ENCODE measurements at places on chromosomes 5 and 9.

- DNase-seq, result no peak
Observed at GRCh38 chr5:142306077-142306502, 18.7 kb downstream of the SPRY4 start.

- DNase-seq, result no peak
Observed at GRCh38 chr5:149757197-149757947, 27.3 kb downstream of the PPARGC1B start.

- DNase-seq, result no peak
Observed at GRCh38 chr9:114910541-114910940, 19.9 kb downstream of the TNFSF8 start.

DNA sequence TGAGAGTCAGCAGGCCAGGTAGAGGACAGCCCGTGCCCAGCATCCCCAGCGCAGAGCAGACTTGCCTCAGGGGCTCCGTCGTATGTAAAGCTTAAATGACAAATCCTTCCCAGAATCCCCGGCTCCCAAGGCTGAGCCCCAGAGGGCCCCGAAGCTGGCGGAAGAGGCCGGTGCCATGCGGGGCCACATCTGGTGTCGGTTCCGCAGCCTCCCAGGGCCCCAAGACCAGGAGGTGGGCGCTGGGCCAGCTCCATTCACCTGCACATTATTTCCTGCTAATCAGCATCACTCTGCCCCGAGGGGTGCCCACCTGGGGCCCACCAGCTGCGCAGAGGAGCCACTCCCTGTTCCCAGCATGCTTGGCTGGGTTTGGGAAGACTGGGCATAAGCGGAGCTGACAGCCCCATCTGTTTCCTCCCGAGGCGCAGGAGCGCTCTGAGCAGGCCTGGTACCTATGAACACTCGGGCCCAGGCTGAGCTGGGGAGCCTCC, 124.0 kb upstream of the PPP1R26 start:
- no peak for DNase-seq

GRCh38 chr5:68547622-68548021, 332.1 kb downstream of the PIK3R1 start:
- DNase-seq, result no peak

DNA sequence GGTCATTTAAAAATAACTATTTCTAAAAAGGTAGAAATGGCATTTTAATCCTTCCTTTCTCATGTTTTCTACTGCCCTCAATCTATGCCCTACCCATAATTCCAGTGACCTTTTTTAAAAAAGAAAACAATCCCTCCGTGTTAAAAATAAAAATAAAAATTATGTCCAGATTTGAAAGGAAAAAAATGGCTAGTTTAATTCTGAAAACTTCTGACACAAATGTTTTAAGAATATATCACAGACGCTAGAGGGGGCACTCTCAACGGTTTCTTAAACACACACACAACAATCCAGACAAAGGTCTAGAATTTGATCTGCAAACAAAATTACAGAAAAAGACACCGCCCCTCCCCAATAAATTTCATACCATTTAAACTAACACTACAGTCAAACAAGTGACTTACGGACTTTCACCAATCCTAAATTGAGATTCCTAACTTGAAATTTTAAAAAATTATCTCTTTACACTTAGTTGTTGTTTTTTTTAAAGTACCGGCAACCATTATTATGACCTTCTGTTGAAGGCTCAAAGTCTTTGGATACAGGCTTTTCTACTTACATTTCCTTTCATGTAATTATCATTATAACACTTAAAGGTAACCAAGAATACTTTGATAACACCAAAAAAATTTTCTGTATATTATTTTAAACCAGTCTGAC, 38.2 kb downstream of the CLINT1 start:
- no peak for DNase-seq

DNA sequence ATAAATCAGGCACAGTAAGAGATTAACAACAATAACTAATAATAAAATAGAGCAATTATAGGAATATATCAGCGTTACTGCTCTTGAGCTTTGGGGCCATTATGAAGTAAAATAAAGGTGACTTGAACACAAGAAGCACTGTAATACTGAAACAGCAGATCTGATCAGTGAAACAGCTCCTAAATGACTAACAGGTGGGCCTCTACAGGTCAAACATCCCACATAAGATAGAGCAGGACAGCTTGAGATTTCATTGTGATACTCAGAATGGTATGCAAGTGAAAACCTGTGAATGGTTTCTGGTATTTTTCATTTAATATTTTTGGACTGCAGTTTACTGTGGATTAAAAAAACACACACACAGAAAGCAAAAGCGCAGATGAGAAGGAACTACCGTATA, 24.0 kb upstream of the MAP3K1 start:
- no peak for DNase-seq

DNA sequence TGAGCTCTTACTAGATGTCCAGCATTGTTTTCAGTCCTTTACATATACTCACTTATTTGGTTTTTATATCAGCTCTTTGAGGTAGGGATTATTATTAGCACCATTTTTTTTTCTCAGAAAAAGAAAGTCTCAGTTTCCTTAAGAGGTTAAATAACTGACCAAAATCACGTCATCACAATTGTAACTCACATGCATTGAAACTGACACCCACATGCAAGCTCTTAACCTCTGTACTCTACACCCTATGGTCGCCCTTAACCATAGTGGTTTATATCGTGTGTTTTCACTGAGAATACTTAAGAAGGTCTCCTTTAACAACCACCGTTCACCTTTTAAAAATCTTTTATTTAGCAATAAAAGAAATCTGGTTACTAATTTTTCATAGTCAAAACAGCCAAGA, 61.0 kb downstream of the PRDM6 start:
- no peak for DNase-seq

- no peak for DNase-seq
Observed at GRCh38 chr9:133041958-133042357, 11.2 kb downstream of the GTF3C5 start.

DNA sequence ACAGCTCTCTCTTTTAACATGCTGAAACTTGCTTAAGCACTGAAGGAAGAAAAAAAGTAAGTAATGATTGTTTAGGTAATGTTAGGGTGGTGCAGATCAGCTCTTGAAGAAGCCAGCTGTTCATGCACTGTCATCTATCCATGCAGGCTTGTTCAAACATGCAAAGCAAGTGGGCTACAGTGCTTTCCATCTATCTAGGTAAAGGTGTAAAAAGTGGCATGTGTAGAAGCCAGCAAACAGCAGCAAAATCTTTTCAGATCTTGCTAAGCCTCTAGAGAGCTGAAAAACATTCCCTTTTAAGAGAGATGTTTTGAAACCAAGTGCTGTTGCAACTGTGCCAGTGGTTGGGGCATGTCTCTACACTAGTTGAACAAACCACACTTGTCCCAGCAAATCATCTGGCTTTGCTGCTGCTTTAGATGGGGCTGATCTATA, 214.4 kb downstream of the EFNA5 start:
- no peak for DNase-seq

- no peak for DNase-seq
Observed at GRCh38 chr9:91346644-91347043, 15.1 kb downstream of the AUH start.

- DNase-seq, result no peak
Observed at GRCh38 chr9:97357056-97357455, 49.6 kb downstream of the CCDC180 start.

DNA sequence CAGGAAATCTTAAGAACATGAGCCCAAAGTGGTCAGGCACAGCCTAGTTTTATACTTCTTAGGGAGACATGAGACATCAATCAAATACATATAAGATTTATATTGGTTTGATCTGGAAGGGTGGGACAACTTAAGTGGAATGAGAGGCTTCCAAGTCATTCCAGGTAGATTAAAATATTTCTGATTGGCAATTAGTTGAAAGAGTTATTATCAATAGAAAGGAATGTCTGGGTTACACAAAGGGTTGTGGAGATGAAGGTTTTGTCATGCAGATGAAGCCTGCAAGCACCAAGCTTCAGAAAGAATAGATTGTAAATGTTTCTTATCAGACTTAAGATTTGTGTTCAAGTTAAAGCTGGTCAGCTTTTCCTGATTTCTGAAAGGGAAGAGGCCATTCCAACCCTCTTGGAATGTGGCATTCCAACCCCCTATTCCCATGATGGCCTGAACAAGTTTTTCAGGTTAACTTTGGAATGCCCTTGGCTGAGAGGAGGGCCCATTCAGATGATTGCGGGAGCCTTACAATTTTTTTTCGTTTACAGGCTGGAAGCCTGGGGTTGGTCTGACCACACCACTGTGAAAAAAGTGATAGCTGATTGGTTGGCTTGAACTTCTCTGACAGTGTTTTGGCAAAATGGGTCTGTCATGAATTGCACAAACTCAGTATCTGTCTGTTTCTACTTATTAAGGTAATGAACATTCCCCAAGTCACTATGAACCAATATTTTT, 245.6 kb upstream of the RAI14 start:
- DNase-seq, result no peak

DNA sequence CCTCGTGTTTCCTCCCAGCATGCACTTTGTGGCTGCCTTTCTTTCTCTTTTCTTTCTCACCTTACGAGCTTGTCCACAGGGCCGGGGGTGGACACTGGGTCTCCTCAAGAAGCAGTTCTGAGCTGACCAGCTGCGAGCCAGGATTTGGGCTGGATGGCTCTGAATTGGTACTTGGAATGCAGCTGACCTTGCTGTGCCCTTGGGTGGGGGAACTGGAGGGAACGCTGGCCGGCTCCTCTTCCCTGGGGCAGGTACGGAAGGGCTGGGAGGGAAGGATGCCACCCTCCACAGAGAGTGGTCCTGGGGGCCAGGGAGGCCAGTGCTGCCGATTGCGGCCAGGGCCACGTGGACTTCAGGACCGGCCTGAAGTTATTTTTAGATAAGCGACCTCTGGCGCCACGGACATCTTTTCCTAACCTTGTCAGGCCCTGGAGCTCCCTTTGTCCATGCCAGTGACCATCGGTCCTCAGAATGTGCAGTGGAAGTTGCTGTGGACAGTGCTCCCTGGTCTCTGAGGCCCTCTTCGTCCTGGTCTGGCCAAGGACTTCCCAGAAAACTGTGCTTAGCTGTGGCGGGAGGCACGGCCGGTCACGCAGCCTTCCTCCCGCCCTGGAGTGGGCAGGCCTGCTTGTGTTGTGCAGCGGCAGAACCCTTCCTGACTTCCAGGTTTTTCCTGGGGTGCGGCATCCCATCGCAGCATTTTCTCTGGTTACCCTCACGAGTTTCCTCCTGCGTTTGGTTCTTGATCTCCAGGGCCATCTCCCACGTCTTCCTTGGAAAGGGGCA, 13.5 kb upstream of the AHRR start:
- no peak for DNase-seq

GRCh38 chr9:106420511-106420944, 442.4 kb upstream of the ZNF462 start:
- DNase-seq, result no peak

GRCh38 chr5:113680534-113680933, 167.0 kb downstream of the YTHDC2 start:
- no peak for DNase-seq

- no peak for DNase-seq
Observed at GRCh38 chr9:13481274-13481673, 201.8 kb upstream of the MPDZ start.

- no peak for DNase-seq
Observed at GRCh38 chr5:146291421-146292074, 47.1 kb upstream of the POU4F3 start.

DNA sequence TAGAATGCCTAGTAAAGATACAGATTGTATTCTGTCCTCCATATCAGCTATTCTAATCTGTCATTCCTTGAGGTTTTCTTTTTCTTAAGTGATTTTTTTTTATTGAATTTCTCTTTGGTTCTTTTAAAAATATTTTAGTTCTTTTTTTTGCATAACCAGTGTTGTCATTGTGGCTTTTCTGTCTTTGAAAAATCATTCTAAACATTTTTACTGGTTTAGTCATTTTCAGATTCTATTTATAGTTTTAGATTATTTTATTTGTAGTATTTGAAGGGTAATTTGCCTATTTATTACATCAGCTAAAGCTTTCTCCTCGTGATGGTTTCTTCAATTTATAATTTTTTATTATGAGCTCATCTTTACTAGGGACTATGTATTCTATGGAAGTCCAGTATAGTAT, 78.1 kb downstream of the NDUFAF2 start:
- no peak for DNase-seq

DNA sequence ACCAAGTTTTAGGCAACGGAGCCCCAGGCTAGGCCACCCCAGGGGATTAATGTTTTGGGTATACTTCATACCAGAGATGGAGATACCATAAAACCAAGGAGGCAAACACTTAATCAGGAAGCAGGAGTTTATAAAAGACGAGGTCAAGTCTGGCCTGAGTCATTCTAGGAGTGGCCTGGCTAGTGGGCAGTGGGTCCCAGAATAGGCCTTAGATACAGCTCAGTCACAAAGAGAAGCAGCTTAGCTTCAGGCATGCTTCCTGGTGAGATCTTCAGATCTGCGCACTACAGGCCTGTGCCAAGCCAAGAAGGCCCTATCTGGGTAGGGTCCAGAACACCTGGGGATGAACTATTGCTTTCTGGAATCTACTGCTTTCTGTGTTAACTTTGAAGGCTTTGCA, 20.6 kb upstream of the NR5A1 start:
- DNase-seq, result no peak

- no peak for DNase-seq
Observed at GRCh38 chr5:141359790-141360426, at the start of gene PCDHGB2. Gene PCDHGB2, plus strand, starts transcription at chr5:141359994. Its CDS starts 142 bp downstream, at chr5:141360136.

DNA sequence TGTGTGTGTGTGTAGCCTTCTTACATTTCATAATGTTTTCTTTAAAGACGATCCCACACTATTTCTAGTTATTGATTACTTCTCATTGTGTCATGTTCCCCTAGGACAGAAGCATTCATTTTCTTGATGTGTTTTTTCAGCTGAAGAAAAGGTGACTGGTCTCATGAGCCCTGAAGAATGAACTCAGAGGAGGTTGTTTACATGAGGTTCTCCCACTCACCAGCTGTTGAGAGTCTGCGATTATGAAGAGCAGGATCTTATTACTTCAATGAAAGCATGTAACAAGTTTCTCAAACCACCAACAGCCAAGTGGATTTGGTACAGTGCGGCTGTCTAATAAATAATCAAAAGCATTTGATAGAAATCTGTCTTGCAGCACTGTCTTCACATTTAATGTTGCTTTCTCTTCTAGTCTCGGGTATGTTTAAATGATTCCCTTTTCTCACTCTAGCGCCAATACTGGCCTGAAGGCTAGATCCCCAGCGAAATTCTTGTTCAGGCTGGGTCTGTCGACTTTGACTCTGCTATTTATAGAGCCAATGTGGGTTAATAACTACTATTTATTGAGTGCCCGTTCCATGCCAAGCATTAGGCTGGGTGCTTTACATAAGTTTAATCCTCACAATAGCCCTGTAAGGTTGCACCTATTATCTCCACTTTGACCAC, 9.6 kb upstream of the FSD1L start:
- DNase-seq, result no peak

DNA sequence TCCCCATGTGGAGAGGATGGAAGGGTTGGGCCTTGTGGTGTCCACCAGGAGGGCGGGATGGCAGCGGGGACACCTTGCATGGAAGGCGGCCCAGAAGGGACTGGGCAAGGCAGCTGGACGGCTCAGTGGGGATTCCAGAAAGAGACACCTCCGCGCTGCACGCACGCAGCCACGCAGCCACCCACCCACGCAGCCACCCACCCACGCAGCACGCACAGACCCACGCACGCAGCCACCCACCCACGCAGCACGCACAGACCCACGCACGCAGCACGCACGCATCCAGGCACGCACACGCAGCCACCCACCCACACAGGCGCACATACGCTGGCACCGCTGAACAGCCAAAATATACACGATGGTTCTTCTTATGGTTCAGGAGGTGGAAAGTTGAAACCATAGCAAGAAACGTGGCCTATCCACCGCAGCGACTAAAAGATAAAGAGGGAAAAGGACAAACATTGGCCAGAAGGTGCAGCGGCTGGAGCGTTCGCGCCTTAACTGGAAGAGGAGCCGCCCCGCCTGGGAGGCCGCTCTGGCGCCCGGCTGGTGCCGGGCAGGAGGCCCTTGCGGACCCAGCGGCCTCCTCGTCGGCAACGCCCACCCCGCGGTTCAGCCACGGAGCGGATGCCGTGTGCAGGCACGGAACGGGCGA, 22.2 kb upstream of the EXOC3 start:
- DNase-seq, result no peak
